ENCODE measurements at places on chromosomes 4 and X.

GRCh38 chr4:183335369-183335940 is 13.2 kb upstream of the CLDN24 start:
- DNase-seq: peak; percentile 52

DNA sequence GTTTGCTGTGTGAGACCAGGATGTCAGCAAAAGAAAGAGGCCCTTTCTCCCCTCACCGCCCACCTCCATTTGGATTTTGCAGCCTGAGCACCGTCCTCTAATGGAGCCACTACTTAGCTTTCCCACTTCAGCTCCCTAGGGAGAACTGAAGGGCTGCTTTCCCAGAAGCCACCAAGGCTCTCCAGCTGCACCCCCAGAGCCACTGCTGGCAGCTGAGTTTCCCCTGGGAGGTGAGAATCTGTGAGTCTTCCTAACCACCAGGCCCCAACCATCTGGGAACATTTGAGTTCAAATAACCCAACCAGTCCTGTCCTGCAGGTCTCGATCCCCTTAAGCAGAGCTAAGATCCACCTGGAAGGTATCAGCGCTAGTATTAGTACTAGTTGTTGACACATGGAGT is 173.1 kb upstream of the USP9X start:
- DNase-seq: no peak

- DNase-seq: no peak
Observed at GRCh38 chr4:159455675-159456237, 352.9 kb downstream of the RAPGEF2 start.

- DNase-seq: peak; percentile 28
Observed at GRCh38 chr4:106495476-106495875, 126.9 kb upstream of the GIMD1 start.

GRCh38 chr4:2172161-2172560 is 69.8 kb downstream of the HAUS3 start:
- DNase-seq: no peak

DNA sequence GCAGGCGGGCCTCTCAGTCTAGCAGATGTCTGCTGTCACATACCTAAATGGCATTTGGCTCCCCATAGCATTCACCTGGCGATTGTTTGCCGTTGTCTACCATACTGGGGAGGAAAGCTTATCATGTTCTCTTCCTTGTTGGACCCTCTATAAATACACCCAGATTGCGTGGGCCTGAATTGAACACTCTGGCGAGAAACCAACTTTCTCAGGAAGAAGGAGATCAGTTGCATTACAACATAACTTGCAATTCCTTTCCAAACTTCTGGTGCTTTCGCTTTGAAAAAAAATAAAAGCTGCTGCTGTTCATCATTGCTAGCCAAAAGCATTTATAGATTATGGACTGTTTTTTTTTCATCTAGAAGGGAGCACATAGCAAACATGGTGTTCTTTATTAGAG is 230.0 kb upstream of the GPC4 start:
- no peak for DNase-seq

- DNase-seq: no peak
Observed at GRCh38 chr4:172489861-172490260, 676.7 kb downstream of the GALNTL6 start.

DNA sequence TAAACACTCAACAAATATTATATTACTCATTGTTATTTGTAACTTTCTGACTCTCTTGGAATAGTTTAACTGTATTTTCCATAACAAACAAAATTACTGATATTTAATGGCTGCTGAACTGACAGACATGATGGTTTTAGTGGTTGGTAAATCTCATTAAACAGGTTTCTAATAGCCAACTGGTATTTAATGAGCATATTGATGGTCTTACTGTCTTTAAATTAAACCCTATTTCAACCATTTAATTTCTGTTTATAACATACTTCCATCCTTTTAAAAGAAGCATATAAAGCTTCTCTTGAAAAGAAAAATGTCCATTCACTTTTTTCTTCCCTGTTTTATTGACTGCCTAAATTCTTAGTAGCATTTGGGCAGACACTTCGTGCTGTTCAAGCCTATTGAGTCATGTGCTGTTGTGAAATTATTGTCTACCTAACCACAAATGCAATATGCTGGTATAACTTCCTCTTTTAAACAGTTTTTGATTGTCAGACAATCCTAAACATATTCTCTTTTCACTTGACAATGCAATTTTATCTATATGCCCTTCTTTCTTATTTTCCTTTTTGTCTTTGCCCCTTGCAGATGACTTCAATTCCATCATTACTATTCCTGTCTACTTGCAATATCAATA is 163.9 kb upstream of the SLC7A11 start:
- DNase-seq: peak; percentile 12

DNA sequence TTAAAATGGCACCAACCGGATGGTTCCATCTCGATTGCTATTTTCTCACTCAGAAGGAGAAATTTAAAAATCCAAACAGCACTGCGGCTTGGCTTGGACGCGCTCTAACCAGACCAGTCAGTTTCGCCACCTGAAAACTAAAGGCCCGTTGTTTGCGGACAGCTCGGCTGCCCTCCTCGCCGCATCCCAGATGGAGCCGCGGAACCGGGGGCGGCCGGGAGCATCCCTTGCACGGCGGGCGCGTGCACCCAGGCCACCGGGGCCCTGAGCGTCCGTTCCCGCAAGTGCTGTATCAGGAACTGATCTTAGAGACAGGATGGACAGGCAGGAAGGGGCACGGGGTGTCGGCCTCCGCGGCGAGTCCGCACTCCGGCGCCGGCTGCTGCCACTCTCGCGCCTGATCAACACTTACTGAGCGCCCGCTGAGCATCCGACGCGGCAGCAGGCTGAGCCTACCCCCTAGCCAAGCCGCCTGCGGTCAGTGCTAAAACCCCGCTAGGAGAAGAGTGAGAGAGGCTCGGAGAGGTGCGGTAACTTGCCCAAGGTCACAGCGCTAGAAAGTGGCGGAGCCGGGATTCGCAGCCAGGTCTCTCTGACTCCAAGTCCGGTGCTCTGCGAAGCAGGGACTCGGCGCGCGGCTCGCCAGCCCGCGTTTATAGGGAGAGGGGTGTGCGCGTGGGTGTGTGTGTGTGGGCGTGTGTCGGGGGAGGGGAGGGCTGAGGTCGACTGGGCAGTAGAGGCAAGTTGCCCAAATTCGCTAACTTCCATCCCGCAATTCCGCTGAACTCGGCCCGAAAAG is at the start of gene CITED1:
CITED1 (minus strand) TSS at position 629 of the 799 bp plus-strand sequence. CDS start 3,045 bp downstream, outside the sequence.
- no peak for DNase-seq

- no peak for DNase-seq
Observed at GRCh38 chrX:120457766-120458180, 11.3 kb downstream of the LAMP2 start.

- DNase-seq: no peak
Observed at GRCh38 chr4:153988492-153989363, 199.8 kb upstream of the SFRP2 start.

- DNase-seq: no peak
Observed at GRCh38 chr4:186473933-186474332, 81.4 kb downstream of the MTNR1A start.

- DNase-seq: no peak
Observed at GRCh38 chr4:159368320-159368719, 265.4 kb downstream of the RAPGEF2 start.

DNA sequence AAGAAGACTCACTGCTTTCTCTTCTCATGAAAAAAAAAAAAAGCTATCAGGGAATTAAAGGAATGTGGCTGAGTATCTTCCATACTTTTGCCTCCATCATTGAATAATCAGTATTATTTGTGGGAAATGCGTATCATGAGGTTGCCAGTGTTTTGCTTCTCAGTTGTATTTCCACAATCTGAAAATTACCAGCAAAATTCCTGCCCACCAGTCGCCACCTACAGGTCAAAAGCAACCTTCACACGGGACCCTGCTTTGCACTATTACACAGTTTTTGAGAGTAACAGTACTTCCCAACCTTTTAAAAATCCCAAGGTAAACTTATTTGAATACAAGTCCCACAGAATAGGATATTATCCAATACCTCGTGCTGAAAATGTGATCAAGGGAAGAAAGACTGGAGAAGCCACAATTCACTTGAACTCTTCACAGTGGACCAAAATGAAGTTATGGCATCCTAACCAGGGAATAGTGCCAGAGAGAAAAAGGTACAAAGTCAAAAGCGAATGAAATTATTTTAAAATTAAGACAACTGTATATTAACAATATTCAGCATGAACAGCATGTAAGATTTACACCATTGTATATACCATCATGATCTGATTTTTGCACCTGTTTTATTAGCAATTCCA is 30.4 kb downstream of the PGRMC1 start:
- DNase-seq: no peak

DNA sequence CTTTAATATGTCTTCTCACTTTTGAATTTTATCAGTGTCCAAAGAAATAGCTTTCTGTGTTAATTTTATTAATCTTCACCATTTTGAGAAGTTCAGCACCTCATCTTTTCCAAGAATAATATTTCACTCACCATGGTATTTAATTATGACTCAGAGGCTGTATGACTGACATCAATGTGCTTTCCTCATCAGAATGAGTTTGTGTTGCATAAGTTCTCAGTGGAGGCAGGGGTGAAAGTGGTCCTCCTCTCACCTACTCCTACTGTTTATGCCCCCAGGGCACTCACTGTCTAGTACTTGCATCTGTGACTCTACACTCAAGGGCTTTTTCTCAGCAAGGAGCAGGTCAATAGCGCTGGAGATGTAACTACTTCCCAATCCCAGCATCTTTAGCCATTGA is 905.3 kb upstream of the INTU start:
- DNase-seq: no peak

GRCh38 chr4:41408859-41409593 is 128.9 kb upstream of the LIMCH1 start:
- no peak for DNase-seq

DNA sequence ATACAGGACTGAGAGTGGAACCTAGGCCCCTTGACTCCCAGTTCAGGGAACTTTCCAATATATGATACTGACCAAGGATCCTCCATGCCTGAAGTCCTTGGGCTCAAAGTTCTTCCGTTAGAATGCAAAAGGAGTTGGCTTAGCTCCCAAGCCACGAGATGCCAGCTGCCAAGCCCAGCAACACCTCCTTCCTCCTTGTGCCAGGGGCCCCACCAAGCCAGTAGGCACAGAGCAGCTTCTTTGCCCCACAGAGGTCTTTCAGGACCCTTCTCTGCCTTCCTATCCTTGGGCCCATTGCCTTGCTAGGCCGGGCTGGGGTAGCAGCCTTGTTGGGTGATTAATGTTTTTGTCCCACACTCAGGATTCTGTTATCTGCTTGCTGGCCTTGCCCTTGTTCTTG is 105.6 kb downstream of the EFNB1 start:
- no peak for DNase-seq

- no peak for DNase-seq
Observed at GRCh38 chr4:24103434-24104157, 213.7 kb upstream of the PPARGC1A start.

GRCh38 chr4:100913685-100914084 is 395.9 kb upstream of the EMCN start:
- DNase-seq: no peak

DNA sequence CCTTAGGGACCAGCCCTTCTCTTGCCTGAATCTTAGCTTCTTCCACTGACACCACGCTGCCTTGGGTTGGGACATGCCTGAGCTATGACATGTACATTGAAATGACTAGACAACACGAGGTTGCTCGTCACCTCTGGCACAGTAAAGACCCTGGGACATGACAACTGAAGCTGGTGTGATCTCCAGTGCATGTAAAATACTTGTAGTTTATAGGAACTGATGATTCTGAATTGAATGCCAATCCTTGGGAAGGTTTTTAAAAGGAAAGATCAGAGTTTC is 100.7 kb upstream of the PGRMC2 start:
- no peak for DNase-seq

- DNase-seq: no peak
Observed at GRCh38 chr4:138788267-138788790, 227.3 kb upstream of the NOCT start.

GRCh38 chr4:95358421-95358820 is 190.4 kb downstream of the UNC5C start:
- no peak for DNase-seq

DNA sequence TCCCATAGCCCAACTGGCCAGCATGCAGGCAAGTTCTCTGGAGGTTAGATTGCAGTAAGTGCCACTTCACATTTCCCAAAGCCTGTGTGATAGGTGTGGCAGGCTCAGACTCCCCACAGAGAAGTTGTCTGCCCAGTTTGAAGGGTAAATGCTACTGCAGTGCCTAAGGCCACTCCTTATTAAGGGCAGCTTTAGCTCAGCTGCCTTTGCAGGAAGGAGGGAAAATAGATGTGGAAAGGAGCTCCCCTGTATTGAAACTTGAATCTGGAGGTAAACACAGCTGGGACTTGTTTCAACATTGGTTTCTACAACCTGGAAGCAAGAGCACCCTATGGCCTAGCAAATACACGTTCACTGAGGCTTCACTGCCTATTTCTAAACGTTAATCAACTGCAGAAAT is 22.4 kb downstream of the NEXMIF start:
- no peak for DNase-seq

- no peak for DNase-seq
Observed at GRCh38 chr4:81527709-81528108, 56.0 kb upstream of the RASGEF1B start.
